Gastrocnemius medialis (tissue), 4 donors: ENCODE measurements at places on chromosomes 6 and 20. TPM values are rescaled to one million over a fixed set of nuclear protein-coding genes. Genes with fewer than 3 reads are reported as not detected.

DNA sequence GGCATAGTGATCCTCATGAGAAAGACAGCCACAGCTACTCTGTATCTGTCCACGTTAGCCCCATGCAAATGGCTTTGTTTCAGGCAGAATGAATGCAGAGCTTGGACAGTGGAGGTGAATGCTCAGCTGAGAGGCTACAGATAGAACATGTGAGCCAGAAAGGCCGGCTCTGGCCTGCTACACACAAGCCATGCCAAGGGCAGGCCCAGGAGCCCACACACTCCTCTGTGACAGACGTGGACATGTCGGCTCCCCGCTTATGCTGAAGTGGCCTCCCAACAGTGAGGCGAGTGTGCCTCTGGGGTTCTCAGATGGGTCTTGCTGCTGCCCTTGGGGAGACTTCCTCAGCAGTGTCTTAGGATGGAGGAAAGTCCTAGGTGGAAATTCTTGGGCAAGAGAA is 159.6 kb downstream of the SYNDIG1 start:
- no peaks in the 10 kb centered on the region for H3K4me1 ChIP-seq
- no peaks in the 10 kb centered on the region for H3K27me3 ChIP-seq
- H3K27ac ChIP-seq: no peak overlapping the region
- no peaks in the 10 kb centered on the region for H3K36me3 ChIP-seq
- H3K4me3 ChIP-seq: no peak overlapping the region

DNA sequence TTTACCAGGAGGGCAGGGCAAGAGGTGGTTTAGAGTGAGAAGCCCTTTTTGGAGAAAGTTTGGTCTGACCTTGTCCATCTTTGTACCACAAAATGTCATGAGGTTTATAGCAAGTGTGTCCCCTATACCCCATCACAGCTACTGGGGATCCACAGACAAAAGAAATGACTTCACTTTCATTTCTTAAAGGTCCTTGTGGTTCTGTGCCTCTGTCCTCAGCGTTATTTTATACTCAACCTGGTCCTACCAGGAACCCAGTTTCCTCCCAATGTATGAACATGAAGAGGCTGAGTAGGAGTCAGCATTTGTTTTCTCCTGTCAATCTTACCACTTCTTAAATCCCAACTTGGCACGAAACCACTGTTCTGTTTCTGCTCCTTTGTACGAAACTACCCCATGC is 157.6 kb downstream of the NFATC2 start:
- DNase-seq: no peak
- H3K36me3 ChIP-seq: no peaks in the 10 kb centered on the region
- no peak overlapping the region for H3K27ac ChIP-seq
- H3K4me1 ChIP-seq: peaks cover 15% of the 10 kb centered on the region
- no peak overlapping the region for H3K4me3 ChIP-seq
- no peaks in the 10 kb centered on the region for H3K27me3 ChIP-seq

GRCh38 chr6:98782772-98783171 is 51.6 kb upstream of the POU3F2 start:
- peaks cover 4% of the 10 kb centered on the region for H3K27me3 ChIP-seq
- H3K4me1 ChIP-seq: no peaks in the 10 kb centered on the region
- no peak overlapping the region for H3K27ac ChIP-seq
- DNase-seq: no peak

Gene MYCT1
- 8.0 TPM for total RNA-seq

Gene ADNP
- total RNA-seq: 33.9 TPM
